ENCODE measurements at places on chromosomes 3 and 15.

- peak; percentile 5 for DNase-seq
Observed at GRCh38 chr15:38961931-38962330, 397.3 kb upstream of the RASGRP1 start.

DNA sequence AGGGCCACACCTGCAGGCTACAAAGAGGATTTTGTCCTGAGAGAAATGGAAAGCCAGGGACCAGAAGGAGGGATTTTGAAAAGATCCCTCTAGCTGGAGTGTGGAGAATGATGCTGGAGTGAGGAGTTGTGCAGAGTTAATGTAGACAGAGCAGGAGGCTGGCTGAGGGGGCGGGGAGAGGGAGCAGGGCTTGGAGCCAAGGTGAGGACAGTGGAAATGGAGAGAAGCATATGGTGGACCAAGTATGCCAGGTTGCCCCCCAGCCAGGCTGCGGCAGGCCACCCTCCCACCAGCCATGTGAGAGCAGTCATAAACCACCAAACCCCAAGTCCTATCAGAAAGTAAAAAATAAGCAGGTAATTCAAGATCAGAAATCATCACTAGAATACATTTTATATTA is 14.7 kb downstream of the RARRES1 start:
- no peak for DNase-seq

- no peak for DNase-seq
Observed at GRCh38 chr3:3729261-3729660, 70.0 kb upstream of the LRRN1 start.

- DNase-seq, result peak; percentile 48
Observed at GRCh38 chr3:57956119-57956832, 51.9 kb upstream of the FLNB start.

DNA sequence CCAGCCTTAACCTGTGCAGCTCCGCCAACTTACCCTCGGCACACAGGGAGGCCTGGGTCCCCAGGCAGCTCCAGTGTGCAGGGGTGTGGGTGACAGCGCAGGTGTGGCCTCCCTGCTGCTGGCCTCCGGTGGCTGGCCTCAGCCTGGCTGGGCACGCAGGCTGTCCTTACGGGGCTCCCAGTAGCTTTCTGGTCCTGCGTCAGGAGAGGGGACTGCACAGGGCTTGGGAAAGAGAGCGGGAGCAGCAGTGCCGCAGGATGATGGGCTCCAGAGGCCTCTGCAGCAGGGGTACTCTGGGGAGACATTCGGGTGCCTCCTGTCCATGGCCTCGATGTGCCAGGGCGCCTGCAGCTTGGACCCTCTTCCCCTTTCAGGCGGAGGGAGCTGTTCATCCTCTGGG is 9.4 kb downstream of the APBA2 start:
- no peak for DNase-seq

GRCh38 chr3:197466586-197467399 is 89.0 kb downstream of the BDH1 start:
- DNase-seq, result peak; percentile 43

- DNase-seq, result no peak
Observed at GRCh38 chr3:32447865-32448400, 54.7 kb downstream of the CMTM6 start.

GRCh38 chr3:14880447-14881106 is 61.8 kb downstream of the FGD5 start:
- DNase-seq, result no peak

DNA sequence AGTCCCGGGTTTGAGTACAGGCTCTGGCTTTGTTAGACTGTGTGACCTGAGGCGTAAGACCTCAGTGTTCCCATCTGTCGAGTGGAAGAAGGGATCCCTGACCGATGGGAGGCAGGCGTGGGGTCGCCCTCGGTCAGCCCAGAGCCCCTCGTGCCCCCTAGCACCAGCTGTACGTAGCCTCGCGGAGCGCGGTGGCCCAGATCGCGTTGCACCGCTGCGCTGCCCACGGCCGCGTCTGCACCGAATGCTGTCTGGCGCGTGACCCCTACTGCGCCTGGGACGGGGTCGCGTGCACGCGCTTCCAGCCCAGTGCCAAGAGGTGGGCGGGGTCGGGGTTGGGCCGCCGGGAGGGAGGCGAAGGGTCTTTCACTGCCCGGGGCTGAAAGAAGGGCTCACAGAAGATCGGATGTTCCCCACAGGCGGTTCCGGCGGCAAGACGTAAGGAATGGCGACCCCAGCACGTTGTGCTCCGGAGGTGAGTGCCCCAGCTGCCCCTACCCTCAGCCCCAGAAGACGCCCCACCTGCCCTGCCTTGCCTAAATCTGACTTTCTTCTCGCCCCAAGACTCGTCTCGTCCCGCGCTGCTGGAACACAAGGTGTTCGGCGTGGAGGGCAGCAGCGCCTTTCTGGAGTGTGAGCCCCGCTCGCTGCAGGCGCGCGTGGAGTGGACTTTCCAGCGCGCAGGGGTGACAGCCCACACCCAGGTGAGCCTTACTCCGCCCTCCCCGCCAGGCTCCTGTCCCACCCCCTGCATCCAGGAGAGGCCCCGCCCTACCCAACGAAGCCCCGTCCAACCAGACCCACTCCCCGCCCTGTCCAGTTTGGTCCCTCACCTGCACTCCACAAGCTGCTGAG is 3.5 kb upstream of the LSMEM2 start:
- no peak for DNase-seq

- no peak for DNase-seq
Observed at GRCh38 chr3:188301147-188301546, 147.2 kb downstream of the LPP start.

- no peak for DNase-seq
Observed at GRCh38 chr3:143083781-143084180, 35.8 kb upstream of the CHST2 start.

DNA sequence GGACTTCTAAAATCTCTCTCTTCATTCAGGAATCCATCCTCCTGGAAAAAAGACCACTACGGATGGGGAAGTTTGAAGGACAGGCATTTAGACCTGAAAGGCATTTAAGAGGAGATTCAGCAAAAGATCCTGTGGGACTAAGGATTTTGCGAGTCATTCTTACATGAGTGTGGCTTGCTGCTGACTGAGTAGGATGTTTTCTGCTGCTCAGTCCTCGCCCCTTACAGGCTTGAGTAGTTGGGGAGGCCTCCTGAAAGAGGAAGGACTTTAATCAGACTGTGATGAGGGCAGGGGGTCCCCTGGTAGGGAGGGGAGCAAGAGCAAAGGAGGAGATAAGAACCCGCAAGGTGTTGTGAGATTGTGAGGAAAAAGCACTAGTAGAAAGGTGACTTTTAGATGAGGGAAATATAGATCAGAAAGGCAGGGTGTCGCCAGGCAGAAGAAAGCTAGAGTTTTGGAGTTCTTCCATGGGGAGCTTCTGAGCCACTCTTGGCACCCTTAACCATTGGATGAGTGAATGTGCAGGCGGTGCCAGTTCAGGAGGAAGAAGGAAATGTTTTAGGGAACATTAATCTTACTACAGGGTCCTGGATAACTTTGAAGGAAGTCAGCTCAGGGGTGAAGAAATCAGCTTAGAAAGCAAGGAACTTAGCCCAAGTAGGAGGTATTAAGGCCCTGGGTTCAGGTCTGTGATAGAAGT is 171.1 kb downstream of the RORA start:
- DNase-seq, result no peak

DNA sequence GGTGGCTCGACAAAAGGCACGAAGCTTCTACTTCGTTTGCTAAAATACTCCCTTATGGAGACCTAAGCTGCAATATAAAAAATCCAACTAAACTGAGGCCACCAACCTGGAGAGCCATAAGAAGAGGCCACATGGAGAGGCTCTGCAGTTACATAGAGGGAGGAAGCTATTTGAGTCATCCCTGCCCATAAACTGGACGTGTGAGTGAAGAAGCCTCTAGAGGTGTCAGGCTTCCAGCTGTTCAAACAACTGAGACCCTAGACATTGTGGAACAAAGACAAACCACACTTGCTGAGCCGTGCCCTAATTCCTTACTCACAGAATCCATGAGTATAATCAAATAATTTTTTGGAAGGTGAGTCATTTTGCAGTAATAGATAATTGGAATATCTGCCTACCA is 50.2 kb upstream of the GMNC start:
- no peak for DNase-seq

GRCh38 chr3:49401766-49402165 is 10.0 kb downstream of the RHOA start:
- DNase-seq, result no peak

GRCh38 chr15:69818529-69818928 is 279.2 kb downstream of the TLE3 start:
- DNase-seq, result no peak

GRCh38 chr15:39034816-39035215 is 470.2 kb upstream of the RASGRP1 start:
- no peak for DNase-seq

DNA sequence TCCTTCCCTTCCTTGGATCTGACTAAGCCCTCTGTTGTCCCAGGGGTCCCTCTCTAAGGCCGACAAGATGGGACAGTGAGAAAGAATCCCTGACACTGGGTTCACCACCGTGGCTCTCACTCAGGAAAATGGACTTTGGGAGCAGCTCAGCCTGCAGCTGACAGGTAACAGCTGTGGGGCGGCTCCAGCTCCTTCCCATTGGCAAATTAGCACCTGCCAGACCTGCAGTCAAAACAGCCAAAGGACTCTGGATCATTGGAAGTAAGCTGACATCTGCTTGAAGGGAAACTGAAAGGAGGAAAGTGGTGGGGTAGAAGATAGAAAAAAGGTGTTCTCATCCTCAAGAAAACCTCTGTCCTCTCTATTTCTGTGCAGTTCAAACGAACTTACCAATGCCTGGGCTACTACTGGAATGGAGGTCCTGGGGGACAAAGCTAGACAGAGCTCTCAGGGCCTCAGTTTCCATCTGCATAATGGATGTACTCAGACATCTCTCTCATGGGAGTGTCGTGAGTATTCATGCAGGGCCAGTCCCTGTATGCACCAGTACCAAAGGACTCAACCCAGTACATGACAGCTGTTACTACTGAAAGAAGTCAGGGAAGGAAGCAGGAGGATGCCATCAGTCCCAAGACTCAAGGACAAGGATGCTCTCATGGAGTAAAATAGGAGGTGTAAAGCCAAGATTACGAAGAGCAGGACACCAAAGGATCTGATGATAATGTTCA is 53.6 kb upstream of the DCLK3 start:
- no peak for DNase-seq

- no peak for DNase-seq
Observed at GRCh38 chr15:96599268-96599667, 268.8 kb downstream of the NR2F2 start.

- no peak for DNase-seq
Observed at GRCh38 chr3:46535746-46536145, 30.4 kb downstream of the LRRC2 start.

- no peak for DNase-seq
Observed at GRCh38 chr3:71443332-71443731, 140.2 kb downstream of the FOXP1 start.

GRCh38 chr3:104855702-104856101 is 511.0 kb upstream of the ALCAM start:
- DNase-seq, result no peak

- DNase-seq, result no peak
Observed at GRCh38 chr3:24508423-24508839, 13.8 kb upstream of the THRB start.

DNA sequence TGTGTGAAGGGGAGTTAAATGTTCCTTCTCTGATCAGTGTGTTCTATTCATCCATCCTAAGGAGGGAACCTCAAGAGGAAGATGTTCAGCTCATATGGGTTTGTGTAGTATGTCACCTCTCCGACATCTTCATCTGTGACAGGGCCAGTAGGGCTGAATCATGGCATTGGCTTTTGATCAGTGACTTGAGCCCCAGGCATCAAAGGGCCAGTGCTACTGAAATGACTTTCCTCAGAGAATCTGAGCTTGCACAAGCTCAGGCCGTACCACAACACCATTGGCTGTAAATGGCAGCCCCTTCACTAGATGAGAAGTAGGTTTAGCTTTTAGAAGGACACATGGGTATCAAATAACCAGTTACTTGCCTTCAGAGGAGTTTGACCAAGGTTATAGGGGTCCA is 183.2 kb upstream of the NR2E3 start:
- no peak for DNase-seq

DNA sequence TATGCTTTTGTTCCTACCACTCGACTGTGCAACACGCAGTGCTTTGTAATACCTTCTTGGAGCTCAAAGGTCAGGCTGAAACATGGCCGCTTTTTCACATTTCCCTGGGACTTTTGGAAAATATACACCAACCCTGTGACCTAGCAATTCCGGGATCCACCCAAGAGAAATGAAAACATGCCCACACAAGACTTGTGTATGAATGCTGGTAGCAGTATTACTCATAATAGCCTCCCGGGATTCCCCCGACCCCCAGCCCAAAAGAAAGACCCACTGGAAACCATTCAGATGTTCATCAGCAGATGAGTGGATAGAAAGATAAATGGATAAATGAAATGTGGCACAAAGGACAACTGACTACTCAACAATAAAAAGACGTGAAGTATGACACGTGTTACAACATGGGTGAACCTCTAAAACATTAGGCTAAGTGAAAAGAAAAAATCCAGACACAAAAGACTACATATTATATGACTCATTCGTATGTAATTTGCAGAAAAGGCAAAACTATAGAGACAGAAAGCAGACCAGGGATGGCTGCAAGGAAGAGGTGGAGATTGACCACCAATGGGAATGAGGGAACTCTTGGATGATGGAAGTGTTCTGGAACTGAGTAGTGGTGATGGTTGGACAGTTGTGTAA is 104.1 kb downstream of the PGPEP1L start:
- DNase-seq, result no peak

DNA sequence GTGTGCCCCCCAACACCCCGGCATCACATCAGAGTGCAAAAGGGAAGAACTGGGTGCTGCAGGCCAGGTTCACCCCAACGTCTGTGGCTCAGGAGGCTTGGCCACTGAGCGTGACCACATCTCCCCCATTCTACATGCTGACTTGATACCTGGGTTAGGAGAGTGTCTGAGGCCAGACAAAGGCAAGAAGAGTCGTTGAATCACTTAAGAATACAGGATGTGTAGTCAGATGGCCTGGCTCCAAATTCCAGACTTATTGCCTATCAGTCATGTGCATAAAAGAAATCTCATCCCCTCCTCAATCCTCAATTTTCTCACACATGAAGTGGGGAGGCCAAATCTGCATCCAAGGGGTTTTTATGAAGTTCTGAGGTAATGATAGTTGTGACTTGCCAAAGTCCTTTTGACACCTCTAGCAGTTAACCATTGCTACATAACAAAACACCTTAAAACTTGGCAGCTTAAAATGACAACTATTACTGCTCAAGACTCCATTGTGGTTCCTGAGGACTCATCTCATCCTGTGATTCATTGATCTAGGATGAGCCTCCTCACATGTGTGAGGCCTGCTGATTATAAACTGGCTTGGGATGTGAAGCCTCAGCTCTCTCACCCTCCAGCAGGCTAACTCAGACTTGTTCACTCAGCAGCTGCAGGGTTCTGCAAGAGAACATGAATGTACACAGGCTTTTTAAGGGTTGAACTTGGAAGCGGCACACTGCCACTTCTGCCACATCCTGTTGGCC is 138.8 kb upstream of the TLE3 start:
- DNase-seq, result no peak

- DNase-seq, result peak; percentile 15
Observed at GRCh38 chr3:134211797-134212196, 38.9 kb downstream of the RYK start.

- no peak for DNase-seq
Observed at GRCh38 chr3:37041546-37042195, 48.4 kb downstream of the MLH1 start.

GRCh38 chr3:151446002-151446340 is 14.9 kb downstream of the IGSF10 start:
- no peak for DNase-seq

GRCh38 chr3:133479895-133480669 is 80.2 kb downstream of the BFSP2 start:
- DNase-seq, result no peak

GRCh38 chr3:182276512-182276911 is 516.8 kb upstream of the ATP11B start:
- no peak for DNase-seq

All from AG09319 (cell line).